Prostate gland (tissue), 2 donors: ENCODE measurements at places on chromosomes 1 and 21.

DNA sequence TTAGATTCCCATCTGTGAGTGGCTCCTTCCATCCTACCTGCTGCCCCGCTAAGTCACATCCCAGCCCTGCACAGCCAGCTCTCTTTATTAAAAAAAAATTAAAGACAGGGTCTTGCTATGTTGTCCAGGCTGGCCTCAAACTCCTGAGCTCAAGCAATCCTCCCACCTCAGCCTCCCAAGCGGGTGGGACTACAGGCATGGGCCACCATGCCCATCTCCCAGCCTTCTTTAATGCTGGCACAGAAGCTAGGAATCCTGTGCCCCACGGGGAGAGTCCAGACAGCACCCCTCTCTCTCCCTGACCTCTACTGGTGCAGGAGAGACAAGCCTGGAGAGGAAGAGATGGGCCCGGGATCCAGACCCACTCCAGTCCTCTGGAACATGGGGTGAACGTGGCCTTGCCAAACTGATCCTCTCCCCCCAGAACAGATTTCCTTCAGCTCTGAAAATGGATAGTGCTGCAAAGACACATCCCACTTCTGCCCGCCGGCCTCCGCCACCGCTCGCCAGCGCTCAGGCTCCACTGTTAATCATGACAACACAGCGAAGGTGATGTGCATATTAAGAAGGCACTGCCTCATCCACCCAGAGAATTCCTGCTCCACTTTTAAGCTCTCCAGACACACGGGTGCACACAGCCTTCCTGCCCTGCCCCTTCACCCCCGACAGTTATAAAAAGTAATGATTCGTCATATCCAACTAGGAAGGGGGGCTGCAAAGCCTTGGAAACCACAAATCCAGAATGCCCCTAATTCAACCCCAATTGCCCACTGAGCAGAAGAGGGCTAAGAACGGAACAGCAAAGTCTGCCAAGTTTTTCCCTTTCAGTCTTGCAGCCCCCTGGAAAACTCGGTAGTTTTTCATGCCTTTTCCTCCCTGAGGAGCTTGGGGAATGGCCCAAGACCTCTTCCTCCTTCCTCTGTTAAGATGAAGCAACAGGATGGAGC, 68.1 kb downstream of the MRPL37 start:
- DNase-seq, result no peak

GRCh38 chr1:236303675-236304074, 21.9 kb upstream of the ERO1B start:
- DNase-seq, result no peak

DNA sequence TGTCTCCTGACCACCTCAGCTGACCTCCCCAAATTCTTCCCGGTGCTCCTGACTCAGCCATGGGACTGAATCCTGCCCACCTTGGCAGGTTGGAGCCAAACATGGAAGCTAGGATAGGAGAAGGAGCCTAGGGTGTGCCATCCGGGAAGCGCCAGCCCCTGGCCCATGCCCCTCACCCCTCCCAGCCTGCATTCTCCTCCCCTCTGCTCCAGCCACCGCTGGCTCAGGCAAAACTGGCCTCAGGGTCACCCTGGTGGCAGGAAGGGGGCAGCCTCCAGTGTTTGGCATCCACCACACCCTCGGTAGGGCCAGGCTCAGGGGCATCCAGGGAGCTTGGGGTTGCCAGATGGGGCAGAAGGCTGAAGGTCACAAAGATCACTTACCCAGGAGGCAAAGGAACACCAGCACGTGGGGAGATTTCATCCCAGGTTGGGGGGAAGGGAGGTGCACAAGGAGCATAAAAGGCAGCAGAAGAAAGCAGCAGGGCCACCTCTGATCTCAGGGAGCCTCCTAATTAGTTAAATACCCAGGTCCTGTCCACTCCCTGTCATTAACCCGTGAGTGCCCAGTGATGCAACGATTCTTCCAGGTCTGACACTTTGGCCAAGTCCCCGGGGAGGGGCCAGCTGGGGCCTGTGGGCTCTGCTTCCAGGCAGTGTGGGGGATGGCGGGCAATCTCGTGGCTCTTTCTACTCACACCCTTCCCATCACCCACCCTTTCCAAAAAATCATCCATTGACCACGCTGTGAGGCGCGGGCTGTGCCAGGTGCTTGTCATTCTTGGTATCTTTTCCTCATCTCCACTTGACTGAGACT, at the start of gene PLA2G2E:
Gene PLA2G2E (minus strand): TSS at position 481 of the 816 bp plus-strand sequence. CDS start 58 bp downstream, at position 423.
- DNase-seq, result no peak

GRCh38 chr1:233323718-233324117, 3.8 kb upstream of the MAP3K21 start:
- no peak for DNase-seq

DNA sequence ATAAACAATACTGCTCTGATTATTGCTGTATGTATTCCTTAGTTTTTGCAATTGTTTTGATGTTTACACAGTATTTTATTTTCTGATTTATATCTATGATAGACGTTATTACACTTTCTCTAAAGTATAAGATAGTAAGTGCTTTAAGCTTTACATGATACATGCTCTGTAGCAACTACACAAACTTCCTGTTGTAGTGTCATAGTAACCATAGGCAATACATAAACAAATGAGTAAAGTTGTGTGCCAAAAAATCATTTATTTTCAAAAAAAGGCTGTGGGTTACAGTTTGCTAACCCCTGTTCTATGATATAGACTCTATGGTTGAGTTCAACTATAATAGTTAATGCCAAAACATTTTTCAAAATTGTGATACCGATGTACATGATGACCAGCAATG, 1156.4 kb downstream of the AMY1C start:
- DNase-seq, result no peak

DNA sequence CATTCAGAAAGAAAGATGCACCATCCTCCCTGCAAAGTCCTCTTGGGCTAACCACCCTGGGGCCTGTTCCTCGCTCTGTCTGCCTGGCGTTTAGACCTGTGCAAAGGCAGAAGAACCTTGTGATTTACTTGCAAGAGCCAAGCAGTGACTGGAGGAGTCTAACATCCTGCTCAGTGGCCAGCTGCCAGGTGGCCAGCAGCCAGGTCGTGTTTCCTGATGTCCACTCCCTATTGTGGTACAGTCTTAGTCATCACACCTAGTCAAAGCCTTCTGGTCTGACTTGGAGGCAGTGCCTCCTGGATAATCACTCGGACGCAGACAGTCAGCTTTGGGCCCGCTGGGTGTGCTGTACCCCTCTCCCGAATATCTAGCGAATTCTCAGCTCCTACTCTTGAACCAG, 118.1 kb downstream of the PGBD5 start:
- peak; percentile 79 for DNase-seq
